ENCODE measurements at places on chromosomes 6 and 20. TPM values are rescaled to one million over a fixed set of nuclear protein-coding genes. Genes with fewer than 3 reads are reported as not detected.

Gene PNPLA1
- 2.5 TPM for polyA plus RNA-seq

Gene NKX2-2
- not detected for polyA plus RNA-seq

Gene FLRT3
- 162 TPM for polyA plus RNA-seq

Gene TRIM15
- polyA plus RNA-seq = 0.08 TPM

Gene DDRGK1
- polyA plus RNA-seq = 49.1 TPM
